Activated T-helper 2 cell treated with anti-CD3 and anti-CD28 coated beads, Interferon-gamma antibody, Interleukin-2, Interleukin-4, amounts not matched to agents 10 μg/mL and 5 μg/mL and 100 μg/mL, durations not matched to agents 14 hours and 24 hours and 36 hours (primary cell): ENCODE measurements at places on chromosomes 5 and 9. TPM values are rescaled to one million over a fixed set of nuclear protein-coding genes. Genes with fewer than 3 reads are reported as not detected.

DNA sequence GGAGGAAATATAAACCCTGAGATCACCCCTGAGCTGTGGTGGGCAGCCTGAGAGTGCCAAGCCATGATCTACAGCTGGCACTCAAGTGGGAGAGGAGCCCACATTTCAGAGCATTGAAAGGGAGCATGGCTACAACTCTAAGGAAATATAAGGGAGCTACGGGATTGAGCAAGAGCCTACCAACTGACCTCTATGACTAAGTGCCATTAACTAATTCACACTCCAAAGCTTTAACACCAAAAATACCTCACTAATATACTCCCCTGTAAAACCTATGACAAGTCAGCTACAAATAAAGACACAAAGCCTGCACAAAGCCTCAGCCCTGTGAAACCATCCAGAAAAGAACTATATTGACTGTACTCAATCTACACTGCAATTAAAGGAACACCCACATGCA is 286.8 kb upstream of the RPS23 start:
- DNase-seq = no peak

GRCh38 chr5:140381972-140382371 is 19.7 kb upstream of the ANKHD1 start:
- DNase-seq = no peak

DNA sequence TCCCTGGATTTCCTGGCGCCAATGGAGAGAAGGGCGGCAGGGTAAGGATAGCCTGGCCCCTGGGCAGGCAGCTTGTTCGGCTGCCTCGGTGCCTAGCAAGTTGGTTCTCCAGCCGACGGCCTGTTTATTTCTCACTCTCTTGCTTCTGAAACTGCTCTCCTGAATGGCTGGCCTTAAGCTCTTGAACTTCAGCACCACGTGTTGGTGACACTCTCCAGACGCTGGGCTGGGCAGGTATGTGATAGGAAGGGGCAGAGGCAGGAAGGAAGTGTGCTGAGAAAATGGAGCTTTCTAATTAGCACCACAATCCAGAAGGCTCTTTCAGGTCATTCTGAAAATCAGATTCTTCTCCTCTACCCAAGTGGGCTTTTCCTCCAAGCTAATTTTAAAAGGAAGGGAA is 91.4 kb upstream of the FCN2 start:
- no peak for DNase-seq

DNA sequence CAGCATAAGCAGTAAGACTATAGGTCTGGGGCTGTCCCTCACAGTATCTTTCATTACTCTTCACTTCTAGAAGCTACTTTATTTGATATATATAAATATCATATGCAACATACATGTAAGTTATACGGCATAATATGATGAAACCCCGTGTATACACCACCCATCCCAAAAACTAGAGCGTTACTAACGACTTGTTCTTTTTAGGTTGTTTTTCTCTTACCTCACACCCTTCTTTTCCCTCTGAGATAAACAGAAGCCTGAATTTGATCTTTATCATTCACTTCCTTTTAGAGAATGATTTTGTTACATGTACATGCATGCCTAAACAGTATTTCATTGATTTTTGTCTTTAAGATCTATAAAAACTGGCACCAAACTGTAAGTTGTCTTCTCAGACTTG is 3.7 kb downstream of the TRMO start:
- no peak for DNase-seq

DNA sequence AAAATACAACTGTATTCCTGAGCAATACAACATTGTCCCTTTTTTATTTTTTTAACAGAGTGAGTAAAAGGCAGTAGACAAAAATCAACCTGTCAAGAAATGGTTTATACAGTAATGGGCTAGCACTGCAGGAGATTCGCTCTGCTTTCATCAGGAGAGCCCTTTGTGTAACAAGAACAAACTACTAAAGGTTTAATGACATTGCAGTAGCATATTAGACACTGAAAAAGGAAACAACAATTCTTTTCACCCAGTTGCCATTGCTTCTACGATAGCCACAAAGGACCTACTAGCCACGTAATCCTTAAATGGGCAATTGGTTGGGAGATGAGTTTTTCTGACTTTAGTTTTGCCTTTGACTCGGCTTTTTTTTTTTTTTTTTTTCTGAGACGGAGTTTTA is 319.8 kb upstream of the TRPM3 start:
- no peak for DNase-seq

DNA sequence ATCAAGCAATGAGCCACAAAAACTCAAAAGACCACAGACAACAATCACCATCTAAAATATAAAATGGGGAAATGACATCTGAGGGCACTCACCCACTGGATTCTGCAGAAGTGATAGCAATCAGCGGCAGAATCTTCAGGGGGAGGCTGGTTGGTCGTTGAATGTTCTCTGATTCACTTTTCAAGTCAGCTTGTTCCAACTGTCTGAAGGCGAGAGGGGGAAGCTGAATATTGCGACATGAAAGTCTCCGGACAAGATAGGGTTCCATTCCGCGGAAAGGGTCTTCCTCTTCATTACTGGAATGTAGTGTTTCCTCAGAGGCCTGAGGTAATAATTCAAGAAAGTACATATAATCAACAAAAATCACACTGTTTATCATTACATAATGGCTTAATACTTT is 94.9 kb upstream of the PDE4D start:
- no peak for DNase-seq

DNA sequence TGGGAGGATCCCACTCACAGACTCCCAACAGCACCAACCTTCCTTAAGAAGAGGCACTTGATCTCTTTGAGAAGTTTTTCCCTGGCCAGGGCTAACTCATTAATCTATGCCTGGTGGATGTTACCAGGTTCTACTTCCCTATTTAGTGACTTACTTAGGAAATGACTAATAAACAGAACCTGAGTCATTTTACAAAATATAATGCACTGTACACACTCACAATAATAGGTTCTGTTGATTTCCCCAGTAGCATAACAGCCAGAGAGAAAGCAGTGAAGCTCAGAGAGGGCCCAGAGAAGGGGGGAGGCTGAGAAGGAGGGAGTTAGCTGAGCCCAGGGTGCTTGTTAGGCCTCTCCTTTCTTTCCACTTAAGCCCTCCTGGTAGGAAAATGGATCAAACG is 27.1 kb downstream of the FRMD3 start:
- no peak for DNase-seq

DNA sequence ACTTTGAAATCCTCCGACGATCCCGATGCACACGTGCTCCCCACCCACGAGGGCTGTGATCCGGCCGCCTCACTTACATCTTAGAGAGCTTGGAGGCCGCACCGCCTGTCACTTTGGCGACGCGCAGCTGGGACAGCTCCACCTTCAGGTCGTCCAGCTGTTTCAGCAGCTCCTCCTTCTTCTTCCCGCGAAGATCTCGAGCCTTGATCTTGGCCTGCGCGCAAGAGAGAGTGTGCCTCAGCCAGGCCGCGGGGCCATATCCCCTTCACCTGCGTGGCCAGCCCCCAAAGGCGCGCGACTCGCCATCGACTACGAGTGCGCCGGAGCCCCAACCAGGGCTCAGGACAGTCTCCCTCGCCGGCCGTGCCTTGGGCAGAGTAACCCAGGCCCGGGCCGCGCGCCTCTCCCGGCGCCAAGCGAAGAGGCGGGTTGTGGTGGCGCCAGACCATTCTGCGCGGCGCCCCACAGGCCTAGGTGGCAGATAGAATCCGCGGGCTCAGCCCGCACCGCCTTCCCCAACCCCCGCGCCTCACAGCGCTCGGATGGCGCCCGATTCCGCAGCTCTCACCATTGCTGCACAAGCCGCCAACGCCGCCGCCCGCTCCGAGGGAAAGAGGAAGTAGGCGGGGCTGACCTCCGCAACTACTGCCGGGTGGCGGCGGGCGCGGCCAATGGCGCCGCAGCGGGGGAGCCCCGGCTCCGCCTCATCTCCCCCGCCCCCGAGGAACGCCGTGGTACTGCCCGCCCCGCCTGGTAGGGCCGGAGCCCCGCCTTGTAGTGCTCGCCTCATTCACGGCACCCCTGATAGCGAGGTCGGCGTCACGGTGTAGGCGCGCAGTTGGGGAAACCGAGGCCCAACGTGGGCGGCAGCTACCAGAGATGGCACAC is at the start of the genes ARPC5L and RPL35:
Gene ARPC5L, plus strand, starts transcription at position 789 of the 888 bp plus-strand sequence. CDS start 7,161 bp downstream, outside the sequence.
Gene RPL35, minus strand, starts transcription at position 616 of the 888 bp plus-strand sequence. Its CDS starts 45 bp downstream, at position 571.
- DNase-seq = peak; percentile 94

DNA sequence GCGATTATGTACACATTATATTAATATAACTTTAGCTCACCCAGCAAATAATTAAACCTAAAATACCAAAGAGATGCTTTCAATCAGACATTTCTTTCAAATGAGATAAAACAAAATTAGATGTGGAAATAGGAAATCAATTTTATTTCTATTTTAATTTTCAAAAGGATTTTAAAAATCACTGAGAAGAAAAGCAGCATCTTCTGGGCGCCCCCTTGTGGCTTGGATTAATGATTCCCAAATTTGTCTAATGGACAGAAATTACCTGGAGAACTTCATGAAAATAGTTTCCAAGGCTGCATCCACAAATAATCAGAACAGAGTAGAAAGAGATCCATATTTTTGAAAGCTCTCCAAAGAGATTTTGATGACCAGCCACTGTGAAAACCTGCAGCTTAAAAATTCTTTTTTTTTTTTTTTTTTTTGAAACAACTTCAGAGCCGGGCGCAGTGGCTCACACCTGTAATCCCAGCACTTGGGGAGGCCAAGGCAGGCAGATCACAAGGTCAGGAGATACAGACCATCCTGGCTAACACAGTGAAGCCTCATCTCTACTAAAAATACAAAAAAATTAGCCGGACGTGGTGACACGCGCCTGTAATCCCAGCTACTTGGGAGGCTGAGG is 50.9 kb upstream of the CEMIP2 start:
- DNase-seq = no peak

DNA sequence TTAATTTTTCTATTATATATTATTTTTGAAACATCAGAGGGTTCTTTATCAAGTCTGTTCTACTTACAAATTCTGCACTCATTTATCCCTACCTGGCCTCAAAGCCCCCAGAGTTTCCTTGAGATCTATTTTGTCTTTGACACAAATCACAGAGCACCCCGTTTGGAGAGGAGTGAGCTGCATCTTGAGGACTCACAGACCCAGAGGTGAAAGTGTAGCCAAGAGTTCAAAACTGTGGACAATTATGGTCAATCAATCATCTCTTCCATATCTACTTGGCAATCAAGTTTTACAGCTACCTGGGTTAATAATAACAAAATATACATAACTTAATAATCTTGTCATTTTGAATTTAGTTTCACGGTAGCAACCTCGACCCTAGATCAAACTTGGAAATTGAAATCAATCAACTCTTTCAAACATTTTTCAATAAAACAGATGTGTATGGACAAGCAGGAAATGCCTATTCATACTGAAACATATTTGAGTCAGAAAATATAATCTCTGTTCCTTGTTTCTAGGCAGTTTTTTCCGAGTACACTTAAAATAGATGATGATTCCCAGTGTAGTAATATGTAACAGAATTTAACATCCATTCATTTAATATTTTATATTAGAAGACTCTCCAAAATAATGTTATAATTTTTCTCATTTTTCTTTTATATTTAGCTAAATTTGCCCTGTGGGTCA is 13.7 kb upstream of the SYK start:
- DNase-seq = no peak

DNA sequence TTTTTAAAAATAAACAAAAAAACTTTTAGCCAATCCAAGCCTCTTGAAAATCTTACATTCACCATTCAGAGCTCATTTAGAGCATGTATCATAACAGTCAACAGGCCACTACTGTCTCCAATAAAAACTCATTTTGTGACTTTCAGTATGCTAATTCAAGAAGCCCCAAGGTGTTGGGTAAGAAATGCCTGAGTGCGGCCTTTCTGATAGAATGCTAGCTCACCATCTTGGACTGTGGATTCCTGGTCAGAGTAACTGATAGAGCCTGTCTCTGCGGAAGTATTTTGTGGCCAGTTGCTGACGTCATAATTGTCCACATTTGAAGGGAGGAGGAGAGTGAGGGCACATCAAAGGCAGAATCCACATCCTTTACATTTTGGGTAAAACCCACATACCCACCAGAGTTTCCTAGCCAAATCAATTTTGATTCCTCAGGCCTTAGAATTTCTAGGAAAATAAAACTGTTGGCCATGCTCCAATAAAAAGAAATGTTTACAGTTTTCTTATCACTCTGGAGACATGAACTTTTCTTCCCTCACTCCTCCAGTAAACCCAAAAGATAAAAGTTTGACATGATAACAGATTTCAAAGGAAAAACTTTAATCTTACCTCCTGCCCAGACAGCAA is 41.1 kb upstream of the ERCC6L2 start:
- no peak for DNase-seq

DNA sequence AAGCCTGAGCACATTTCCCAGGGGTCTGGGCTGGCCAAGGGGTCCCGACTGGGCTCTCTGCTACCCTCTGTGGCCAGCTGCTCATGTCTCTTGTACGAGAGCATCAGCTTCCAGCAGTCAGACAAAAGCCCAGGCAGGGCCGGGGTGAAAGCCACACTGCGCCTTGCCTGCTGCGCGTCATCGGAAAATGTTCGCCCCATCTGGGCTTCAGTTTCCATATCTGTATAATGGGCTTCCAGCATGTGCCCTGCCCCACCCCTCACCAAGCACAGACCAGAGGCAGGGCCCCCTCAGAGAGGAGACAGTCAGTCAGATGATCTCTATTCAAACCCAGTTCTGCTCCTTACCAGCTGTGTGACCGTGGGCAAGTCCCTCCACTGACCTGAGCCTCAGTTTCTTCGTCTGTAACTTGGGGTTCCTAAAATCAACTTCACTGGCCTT is 8.0 kb upstream of the GRHPR start:
- DNase-seq = no peak

- no peak for DNase-seq
These were observed 855 bp downstream of the MCC start for GRCh38 chr5:113487416-113487780.

- no peak for DNase-seq
These were observed 34.4 kb downstream of the MACROH2A1 start for GRCh38 chr5:135364421-135365262.

- DNase-seq = no peak
These were observed 14.8 kb upstream of the NR3C1 start for GRCh38 chr5:143418140-143418866.

GRCh38 chr9:21028466-21028865 is 3.0 kb downstream of the HACD4 start:
- DNase-seq = no peak

- no peak for DNase-seq
These were observed 11.6 kb upstream of the TYRP1 start for GRCh38 chr9:12681620-12682019.

The ZNF462 gene
- 0.09 and 0.11 TPM in 2 replicates for total RNA-seq

The SLC36A3 gene
- total RNA-seq = not detected in 2 replicates

The TAF11L11 gene
- total RNA-seq = not detected in 2 replicates

The ZDHHC11B gene
- 0.07 and 0.18 TPM in 2 replicates for total RNA-seq

The IL33 gene
- total RNA-seq = not detected in 2 replicates
